ENCODE measurements at places on chromosomes 12 and 14.

DNA sequence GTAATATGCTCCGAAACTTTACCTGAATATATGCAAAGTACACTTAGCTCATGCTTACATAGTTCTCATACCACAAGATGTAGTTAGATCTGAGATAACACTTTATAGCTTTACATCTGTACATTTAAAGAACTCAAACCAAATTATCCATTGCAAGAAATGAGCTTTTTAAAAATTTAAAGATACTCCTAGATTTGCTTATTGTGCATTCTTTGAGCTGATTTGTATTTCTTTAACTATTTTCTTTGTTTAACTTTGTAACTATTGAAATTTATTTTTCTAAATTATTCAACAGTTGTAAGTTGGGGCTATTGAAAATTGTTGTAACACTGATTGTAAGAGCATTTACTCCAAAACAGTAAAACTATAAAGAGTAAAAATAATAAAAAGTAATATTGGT is 340.2 kb upstream of the NOVA1 start:
- no peak for DNase-seq

- no peak for DNase-seq
Observed at GRCh38 chr12:64091186-64091585, 130.9 kb downstream of the KICS2 start.

- DNase-seq, result no peak
Observed at GRCh38 chr14:54698966-54699530, 132.1 kb downstream of the SAMD4A start.

DNA sequence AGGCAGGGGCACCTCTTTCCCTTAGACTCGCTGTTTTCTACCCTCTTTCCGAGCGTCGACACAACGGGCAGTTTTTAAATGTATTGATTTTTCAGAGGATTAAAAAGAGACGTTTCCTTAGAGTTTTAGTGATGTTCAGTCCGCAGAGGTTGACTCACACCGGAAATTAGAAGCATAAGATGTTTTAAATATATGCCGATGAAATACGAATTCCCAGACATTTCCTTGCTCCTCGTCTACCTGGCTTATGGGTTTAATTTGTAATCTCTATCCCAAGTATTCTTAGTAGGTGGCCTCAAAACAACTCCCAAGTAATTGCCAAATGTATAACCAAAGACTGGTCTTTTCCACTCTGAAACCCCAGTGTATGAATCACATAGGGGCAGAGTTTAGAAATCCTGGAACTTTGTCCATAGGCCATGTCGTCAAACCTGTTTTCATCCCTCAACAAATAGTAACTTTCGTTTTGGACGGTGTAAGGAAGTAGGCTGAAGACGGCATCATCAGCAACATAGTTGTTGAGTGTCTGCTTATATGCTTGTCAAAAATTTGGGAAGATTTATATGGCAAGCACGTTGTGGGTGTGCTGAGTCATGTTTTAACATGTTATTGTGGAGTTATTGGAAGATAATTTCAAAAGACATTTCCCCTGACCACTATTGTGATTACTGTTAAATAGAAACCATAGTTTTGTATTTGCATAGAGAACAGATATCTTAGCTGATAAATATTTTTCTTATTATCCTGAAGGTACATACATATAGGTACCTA is 824 bp downstream of the TBK1 start:
- no peak for DNase-seq

DNA sequence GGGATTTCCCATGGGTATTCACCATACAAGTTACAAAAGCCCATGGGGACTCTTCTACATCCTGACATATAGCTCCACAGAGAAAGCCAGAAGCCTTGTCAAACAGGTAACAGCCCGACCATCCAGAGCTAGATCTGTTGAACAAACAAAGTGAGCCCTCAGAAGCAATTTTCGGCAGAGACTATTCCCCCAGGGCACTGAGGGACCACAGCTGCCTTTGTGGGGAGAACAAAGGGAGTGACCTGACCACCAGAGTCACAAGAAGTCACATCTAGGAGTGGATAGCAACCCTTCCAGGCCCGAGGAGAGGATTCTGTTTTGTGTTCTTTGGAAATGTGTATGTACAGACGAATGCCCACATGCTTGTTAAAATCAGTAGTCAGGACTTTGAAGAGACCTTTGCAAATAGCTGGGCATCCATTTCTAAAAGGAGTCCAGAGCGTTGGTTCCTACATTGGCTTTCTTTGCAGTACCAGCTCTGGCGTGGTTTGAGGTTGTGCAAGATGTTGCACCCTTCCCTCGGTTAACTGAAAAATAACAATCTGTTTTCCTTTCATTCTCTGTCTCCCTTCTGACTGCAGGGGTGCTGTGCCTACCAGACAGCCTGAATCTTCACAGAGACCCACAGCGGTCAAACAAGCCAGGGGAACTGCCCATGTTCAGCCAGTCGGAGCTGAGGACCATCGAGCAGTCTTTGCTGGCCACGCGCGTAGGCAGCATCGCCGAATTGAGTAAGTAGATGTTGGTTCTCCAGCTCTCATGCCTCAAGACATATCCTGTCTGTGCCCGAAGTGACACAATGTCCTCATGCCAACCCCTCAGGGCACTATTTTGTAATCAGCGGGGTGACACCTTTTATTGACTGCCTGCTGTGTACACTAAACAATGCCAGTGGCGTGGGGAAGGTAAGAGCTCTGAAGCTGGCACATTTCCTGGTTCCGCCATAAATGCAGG is 165.4 kb upstream of the PWP1 start:
- no peak for DNase-seq

DNA sequence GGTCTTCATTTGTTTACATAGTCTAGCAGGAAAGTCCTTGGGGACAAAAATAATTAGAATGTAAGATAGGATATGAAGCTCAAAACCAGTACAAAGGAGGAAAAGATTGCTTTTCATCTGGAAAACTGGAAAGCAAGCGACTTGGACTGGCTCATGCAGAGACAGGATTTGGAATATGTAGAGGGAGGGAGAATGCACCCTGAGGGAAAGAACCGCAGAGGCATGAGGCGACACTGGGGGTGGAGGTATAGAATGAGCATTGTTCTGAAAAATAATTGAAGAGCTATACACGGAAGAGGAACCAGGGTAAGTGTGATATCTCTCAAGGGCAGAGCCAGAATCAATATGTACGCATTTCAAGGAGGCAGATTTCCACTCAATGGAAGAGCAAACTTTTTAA is 85.5 kb downstream of the PLEKHG3 start:
- DNase-seq, result no peak

DNA sequence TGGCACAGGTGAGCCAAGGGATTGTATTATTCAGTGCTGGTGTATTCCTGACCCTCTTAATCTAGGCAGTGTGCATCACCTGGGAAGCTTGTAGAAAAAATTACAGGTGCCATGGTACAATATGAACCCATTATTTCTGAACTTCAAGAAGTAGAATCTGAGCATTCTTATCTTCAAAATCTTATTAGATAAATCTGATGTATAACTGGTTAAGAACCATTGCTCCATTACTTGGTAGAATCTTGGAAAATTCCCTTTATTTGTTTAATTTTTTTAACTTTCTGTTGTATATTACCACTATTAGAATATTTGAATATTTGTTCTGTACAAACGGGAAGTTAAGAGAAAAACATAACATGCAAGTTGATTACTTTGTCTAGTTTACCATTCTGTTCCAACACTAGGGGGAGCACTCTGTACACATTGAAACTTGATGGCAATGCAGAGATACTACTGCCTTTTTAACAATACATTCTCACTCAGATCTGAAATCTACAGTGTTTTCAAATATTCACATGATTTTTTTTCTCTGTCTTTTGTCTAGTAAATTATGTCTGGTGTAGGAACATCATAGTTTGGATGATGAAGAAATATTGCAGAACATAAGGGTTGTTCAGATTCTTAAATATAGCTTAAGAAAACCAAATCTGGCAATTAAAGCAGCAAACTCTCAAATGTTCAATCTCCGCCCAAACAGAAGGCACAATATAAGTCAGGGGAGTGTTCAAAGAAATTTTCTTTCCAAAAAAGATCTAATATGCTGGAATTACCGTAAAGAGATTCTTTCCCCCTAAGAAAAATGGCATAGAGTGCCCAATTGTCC is 196.6 kb downstream of the PCNX1 start:
- DNase-seq, result peak; percentile 49

- DNase-seq, result no peak
Observed at GRCh38 chr12:52518574-52519386, 1.4 kb downstream of the KRT5 start.

DNA sequence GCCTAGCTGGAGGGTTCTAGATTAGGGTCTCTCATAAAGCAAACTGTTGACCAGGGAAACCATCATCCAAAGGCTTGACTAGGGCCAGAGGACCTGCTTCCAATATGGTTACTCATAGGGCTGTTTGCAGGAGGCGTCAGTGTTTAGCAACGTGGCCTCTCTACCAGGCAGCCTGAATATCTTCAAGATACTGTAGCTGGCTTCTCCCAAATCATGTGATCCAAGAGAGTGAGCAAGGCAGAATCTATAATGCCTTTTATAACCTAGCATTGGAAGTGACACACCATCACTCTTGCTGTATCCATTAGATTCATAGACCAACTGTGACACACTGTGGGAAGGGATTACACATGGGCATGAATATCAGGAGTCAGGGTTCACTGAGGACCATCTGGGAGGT is 17.3 kb downstream of the TPH2 start:
- no peak for DNase-seq

DNA sequence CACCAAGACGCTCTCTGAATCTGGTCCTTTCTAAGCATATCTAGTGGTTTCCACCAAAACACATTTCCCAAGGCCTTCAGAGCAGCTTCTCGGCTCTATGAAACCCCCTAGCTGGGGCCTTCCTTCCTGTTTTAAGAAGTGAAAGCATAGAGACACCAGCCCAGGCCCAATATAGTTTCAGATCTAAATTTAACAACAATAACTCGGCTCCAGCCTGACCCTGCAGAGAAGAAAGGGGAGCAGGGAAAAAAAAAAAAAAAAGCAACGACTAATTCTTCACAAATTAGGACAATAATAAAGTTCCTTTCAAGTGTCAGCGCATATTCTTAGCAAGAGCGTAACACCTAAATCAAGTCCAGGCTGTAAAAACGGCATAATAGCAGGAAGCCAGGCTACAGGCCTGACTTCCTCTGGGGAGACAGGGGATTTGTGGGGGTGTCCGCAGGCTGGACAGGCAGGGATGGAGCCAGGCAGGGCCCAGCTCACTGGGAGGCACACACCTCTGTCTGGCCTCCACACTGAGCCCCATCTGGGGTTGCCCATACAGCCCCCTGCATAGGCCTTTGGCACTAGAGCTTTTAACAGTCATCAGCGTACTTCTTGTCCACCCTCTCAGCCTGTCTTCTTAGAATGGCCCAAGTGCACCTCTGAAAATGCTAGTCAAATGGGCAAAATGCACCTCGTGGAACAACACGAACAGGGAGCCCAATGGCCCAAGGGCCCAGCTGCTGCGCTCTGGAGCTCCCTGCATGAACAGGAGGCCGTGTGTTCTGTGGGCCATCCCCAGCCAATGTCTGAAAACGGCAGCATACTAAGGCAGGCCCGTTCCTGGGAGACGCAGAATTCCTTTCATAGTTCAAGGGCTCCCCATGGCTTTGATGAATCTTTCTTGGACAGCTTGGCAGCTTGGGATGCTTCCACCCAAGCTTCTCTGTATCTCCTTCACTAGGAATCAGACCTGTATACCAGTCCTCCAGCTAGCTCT is 772.9 kb downstream of the MED13L start:
- no peak for DNase-seq

DNA sequence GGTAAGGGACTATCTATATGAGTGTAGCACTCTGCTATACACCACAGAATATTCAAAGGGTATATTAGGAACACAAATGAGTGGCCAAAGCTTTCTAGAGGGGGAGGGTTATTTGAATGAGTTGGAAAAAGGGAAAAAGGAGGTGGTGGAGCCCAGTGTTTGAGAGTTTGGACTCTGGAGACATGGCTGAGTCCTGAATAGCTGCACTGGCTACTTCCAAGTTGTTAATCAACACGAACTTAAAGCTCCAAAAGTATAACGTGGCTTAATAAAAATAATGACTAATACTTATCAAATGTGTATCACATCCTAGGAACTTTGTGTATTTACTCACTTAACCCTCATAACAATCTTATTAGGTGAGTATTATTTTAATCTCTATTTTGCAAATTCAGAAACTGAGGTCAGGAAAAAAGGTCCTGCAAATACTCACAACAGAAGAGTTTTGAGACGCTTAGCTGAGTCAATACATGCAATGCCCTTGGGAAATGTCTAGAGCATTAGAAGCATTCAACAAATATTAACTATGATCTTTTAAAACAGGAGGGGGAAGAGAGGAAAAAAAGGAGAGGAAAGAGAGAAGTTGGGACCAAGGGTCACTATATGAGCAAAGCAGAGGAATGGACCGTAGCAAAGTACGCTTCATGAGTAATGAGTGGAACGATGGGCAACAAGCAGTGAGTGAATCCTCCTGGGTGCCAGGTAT is 189.5 kb upstream of the HMGA2 start:
- DNase-seq, result no peak

DNA sequence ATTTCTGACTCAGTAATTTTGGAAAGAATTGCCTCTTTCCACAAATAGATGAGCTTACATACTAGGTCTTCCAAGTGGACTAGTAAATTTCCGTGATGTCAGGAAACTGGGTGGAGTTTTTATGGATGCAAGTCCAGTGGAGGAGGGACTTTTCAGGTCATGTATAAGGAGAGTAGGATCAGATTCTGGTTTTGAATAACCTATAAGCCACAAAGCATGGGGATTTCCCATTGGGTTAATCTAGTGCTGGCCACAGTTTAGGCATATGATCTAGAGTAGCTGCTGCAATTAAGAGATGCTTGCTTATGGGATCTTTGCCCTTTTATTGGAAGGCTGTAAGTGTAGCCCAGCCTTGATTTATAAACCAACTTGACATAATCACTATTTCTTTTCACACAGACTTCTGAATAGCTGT is 33.8 kb downstream of the STK38L start:
- DNase-seq, result no peak

DNA sequence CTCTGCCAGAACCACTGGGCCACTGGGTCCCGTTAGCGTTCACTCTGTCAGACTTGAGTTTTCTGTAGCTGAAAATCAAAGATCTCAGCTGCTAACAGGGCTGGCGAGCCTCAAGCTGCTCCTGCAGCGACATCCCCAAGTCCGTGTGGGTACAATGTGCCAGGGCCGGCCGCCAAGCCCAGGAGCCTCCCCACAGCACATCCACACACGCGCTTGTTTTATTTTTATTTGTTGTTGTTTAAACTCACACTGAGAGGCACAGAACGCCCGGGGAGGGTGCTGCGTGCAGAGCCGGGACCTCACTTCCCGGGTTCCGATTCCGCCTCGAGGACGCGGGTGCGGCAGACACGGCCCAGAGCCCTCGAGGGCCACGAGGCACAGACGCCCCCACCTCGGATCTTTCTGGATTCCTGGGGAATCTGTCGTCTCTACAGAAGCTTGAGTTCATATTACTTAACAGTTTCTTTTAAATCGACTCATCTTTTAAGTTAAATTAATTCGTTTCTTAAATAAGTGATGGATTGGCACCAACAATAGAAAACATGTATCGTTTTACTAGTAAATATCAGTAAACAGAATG is 9.3 kb downstream of the GALNT9 start:
- no peak for DNase-seq

DNA sequence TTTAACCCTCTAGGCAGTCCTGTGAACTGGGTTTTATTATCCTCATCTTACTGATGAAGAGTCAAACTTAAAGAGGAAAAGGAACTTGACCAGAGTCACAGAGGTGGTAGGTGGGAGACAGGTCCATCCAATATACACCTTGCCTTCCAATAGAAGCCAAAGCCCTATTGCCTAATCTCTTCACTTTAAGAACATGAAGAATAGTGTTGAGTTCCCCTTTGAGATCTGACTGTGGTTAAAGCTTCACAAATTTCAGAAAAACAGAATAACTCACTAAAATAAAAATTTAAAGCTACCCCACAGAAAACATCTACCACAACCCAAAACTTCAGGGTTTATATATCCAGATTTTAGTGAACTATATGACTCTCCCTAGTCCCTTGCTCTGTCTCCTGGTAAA is 115.4 kb downstream of the ETV6 start:
- no peak for DNase-seq

All from naive thymus-derived CD8-positive, alpha-beta T cell (primary cell).